ENCODE measurements at places on chromosomes 5 and 9.

GRCh38 chr5:106658150-106658549, 1012.6 kb downstream of the EFNA5 start:
- no peak for DNase-seq

DNA sequence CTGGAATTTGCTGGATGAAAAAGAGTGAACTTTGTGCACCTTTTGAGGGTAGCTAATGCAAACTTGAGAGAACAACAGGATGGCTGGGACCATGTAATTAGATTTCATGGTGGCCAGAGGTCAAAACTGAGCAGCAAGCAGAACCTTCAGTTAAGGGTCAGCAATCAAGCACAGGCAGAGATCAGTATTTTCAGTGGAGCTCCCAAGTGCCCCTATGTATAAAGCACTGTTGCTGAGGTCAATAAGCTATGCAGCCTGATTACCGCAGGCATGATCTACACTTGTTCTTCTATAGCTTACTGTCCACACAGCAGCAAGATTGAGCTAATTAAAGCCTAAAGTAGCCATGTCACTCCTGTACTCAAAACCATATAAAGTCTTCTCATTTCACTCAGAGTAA, 62.1 kb upstream of the TMC1 start:
- DNase-seq: no peak

GRCh38 chr5:68708842-68709170, 385.0 kb upstream of the SLC30A5 start:
- DNase-seq: no peak

DNA sequence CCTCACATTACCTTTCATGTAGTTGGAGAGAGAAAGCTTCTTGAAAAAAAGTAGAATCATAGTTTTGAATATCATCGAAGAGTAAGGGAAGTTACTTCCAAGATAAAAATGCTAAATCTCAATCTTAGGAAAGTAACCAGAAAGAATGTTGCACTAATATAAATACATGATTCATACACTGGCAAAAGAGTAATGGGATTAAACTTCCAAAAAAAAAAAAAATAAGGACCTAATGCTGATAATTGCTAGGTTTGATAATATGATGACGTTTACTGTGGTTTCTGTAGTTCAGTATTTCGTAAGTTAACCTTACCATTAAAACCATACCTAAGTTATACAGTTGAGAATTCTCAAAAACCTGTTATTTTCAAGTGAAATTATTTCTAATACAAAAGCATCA, 573.8 kb upstream of the CDH9 start:
- DNase-seq: no peak

Data from endothelial cell of umbilical vein (primary cell).